A549 treated with ZK216348 at 1 μM for 4 hours (cell line): ENCODE measurements at places on chromosomes 12 and 14. TPM values are rescaled to one million over a fixed set of nuclear protein-coding genes. Genes with fewer than 3 reads are reported as not detected.

The BMP4 gene
- total RNA-seq, result 1.2 to 2.9 TPM (median 2.7 TPM) in 5 replicates

The KLRK1 gene
- total RNA-seq, result not detected in 5 replicates

The CLEC9A gene
- not detected in 5 replicates for total RNA-seq

The BRF1 gene
- 25.4 to 31.1 TPM (median 30.3 TPM) in 5 replicates for total RNA-seq
